ENCODE measurements at places on chromosomes 4 and X.

GRCh38 chr4:41550308-41550707 is 12.4 kb downstream of the LIMCH1 start:
- DNase-seq: peak; percentile 27

GRCh38 chr4:83234902-83235644 is 49.5 kb downstream of the COQ2 start:
- no peak for DNase-seq

GRCh38 chrX:65575022-65575421 is 40.4 kb upstream of the LAS1L start:
- no peak for DNase-seq

DNA sequence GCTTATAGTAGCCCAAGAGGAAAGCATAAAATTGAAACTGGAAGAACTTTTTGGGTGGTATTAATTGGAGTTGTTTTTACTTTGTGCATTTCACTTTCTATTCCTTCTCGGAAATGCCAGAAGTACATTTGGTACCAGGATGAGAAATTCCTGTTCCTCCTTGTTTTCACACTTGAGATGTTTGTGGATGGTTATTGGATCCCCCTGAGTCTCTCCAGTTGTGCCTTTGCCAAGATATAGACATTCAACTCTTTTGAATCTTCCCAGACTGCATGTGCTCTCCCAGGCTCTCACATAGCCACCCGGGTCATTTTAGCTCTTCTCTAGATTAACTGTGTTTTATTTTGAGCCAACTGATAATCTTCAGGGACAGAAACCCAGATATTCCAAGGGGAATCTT is 120.5 kb downstream of the AFF1 start:
- DNase-seq: no peak

GRCh38 chr4:143046454-143046853 is 138.3 kb upstream of the USP38 start:
- peak; percentile 1 for DNase-seq

GRCh38 chrX:118181030-118181429 is 64.4 kb upstream of the KLHL13 start:
- no peak for DNase-seq

- DNase-seq: peak; percentile 48
These were observed 119.1 kb upstream of the CNKSR2 start for GRCh38 chrX:21255032-21255618.

DNA sequence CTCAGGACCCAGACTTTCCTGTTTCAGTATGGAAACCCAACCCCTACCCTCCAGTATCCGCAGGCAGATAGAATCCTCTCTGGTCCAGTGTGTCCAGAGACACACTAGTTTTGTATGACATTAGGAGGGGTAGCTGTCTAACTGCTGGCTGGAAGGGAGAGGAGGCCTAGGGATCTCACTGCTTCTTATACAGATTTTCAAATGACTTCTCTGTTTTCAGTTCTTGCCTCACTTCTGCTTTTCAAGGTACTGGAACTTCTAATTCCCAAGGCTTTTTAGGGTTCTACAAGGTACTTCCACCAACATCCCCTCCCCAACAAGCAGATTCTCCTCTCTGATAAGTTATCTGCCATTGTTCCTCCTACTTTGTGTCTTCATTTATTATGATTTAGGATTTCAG is 6.1 kb downstream of the SGCB start:
- no peak for DNase-seq

- DNase-seq: no peak
These were observed 82.8 kb downstream of the PDGFC start for GRCh38 chr4:156888762-156889161.

DNA sequence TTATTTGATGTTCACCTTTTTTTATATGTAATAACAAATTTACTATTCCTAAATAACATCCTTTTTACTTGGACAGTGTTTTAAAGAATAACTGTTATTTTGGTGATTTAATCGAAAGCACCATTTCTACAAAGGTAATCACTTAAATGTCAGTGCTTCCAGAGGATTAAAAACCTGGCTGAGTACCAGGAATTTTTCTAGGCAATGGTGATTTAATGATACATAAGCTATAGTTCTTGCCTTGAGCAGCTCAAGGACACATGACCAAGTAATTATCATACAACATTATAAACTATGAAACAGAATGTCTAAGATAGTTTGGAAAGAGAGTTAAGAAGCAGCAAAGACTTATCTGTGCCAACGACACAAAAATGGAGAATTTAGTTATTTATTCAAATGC is 1291.9 kb upstream of the TENM3 start:
- no peak for DNase-seq

- DNase-seq: no peak
These were observed 91.5 kb upstream of the ZNF827 start for GRCh38 chr4:146029939-146030710.

DNA sequence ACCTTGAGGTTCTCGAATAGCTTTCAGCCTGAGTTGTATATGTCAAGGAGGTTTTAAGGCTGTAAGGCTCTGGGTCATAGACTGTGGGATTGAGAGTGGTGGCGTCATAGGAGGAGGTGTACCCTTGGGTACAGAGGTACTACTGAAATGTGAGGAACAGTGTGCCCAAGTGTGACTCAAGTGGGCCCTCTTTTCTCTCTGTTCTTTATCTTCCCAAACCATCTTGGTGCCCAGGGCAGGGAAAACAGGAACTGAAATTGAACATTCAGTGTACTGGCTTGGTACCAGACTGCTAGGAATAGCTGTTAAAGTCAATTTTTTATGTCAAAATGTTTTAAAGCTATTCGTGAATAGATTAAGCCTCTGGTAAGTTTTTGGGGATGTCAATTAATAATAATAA is 136.2 kb upstream of the RPS6KA3 start:
- DNase-seq: no peak

- DNase-seq: no peak
These were observed 1824.7 kb downstream of the PCDH7 start for GRCh38 chr4:32544846-32545245.

- DNase-seq: no peak
These were observed 88.2 kb downstream of the PHOX2B start for GRCh38 chr4:41660352-41660751.

GRCh38 chr4:145276050-145276449 is 95.7 kb upstream of the OTUD4 start:
- peak; percentile 57 for DNase-seq

DNA sequence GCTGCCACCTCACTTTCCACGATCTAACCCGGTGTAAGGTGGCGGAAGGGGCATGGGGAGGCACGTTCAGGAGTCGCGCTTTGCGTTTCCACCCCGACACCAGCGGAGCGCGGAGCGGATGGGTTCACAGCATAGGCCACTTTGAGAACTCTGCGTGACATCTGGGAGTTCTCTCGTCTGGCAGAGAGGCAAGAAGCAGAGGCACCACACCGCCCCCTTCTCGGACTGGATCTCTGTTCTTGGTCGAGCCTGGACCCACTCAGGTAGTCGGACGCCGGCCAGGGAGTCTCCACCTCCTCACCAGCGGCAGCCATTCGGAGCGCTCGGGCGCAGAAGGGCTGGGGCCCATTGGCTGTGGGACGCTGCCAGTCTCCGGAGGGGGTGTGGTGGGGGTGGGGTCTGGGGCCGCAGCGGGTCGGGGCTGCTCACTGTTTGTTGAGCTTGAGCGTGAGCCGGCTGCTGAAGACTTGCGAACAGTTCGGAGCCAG is at the start of gene DACH2:
DACH2 (plus strand) TSS at position 428 of the 488 bp plus-strand sequence.
- DNase-seq: peak; percentile 17
